ENCODE measurements at places on chromosomes 12 and 14.

GRCh38 chr14:24081739-24082211, 10.4 kb downstream of the CPNE6 start:
- no peak for DNase-seq

DNA sequence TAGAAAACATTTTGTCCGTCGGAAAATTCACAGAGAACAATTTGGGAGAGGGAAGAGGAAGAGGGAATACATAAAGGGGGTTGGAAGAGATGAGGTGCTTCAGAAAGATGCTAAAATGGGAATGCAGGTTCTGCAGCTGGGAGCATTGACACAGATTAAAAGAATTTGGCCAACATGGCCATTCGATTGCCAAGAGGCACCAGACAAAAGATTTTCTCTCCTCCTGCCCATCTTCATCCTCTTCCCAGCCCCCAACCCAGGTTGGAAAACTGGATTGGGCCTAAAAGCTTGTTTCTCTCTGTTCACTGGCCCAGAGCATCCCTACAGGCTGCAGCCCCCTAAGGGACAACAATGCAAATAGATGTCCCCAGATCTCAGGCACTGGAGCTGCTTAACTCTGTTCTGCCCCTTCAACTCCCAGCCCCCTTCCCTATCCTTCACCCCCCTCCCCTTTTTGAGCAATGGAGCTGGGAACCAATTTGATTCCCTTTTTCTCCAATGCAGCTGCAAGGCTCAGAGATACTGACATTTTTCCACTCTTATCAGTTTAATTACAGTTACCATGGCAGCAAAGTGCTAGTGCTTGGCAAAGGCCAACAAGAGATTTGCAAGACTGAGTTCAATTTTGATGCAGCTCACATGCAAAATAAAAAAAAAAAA, 1.9 kb downstream of the LMO3 start:
- DNase-seq: no peak

DNA sequence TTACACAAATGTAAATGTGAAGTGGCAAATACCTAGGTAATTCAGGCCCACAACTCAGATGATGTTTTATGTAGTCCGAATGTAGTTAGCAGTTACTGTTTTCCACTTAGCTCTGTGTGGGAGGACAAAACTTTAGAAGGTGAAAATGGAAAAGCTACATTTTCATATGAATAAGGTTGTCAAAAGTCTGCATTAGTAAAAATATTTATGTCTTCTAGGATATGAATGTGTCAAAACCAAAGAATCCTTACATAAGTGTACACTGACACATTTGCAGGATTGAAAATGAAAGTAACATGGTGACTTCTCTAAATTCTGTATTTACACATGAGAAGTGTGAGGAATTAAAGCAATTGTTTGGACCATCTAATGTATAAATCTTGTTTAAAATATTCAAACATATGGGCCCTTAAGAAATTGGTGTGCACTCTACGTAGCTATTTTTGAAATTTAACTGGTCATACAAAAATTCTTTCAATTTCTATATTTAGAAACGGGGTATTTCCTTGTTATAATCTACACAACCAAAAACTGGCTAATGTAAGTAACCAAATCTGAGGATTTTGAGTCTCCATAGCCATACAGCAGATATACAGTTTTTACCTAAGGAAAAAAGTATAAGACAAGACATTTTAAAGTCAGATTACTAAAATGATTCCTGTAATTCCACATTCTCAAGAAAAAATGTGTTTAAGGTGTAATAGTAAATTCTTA, 5.4 kb downstream of the CDKN1B start:
- peak; percentile 15 for DNase-seq

- DNase-seq: no peak
Measured at GRCh38 chr12:95158919-95159318, 58.3 kb downstream of the FGD6 start.

Data from Kasumi-1 (cell line).